ENCODE measurements at places on chromosomes 16 and 17. TPM values are rescaled to one million over a fixed set of nuclear protein-coding genes. Genes with fewer than 3 reads are reported as not detected.

GRCh38 chr17:76969598-76970172, 101.5 kb downstream of the MGAT5B start:
- H3K27ac ChIP-seq = no peak overlapping the region
- no peaks in the 10 kb centered on the region for H3K27me3 ChIP-seq
- no peak for DNase-seq
- H3K4me3 ChIP-seq = no peak overlapping the region

DNA sequence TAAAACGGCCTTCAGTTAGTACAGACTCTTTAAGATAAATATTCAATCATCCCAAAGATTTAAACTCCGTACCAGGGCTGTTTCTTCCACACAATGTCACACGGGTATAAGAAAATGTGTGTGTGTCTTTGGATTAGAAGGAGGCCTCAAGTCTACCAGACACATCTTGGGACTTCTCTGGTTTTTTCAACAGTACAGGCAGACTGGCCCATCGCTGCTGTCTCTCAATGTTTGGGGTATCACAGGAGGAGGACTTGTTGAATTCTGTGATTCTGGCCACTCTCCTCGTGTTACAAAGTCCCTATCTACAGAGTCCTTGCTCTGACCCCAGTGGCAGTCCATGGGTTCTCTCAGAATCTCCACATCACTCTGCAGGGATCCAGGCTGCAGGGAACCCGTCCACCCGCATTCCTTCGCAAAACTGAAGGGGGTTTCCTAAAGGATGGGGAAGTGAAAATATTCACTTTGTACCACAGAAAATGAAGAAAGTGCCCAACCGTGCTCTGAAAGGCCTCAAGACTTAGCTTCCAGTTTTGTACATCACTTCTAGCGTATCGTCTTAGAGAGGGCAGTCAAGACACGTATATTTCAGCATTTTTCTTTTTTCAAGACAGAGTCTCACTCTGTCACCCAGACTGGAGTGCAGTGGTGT, 373.2 kb downstream of the NPIPA8 start:
- DNase-seq = no peak
- no peak overlapping the region for H3K27ac ChIP-seq
- no peaks in the 10 kb centered on the region for H3K4me1 ChIP-seq
- H3K4me3 ChIP-seq = no peak overlapping the region
- H3K27me3 ChIP-seq = no peaks in the 10 kb centered on the region

GRCh38 chr16:70437017-70437581, 1.8 kb downstream of the ST3GAL2 start:
- H3K36me3 ChIP-seq = no peaks in the 10 kb centered on the region
- peak overlapping the region; percentile 85 for H3K27ac ChIP-seq
- DNase-seq = peak; percentile 89
- H3K27me3 ChIP-seq = no peaks in the 10 kb centered on the region
- H3K4me3 ChIP-seq = no peak overlapping the region

ACSF2 gene
- total RNA-seq = 77.7 TPM

CTRL gene
- 2.0 TPM for total RNA-seq

SDK2 gene
- 7.2 TPM for total RNA-seq

TBC1D3G gene
- total RNA-seq = not detected
